CD8-positive, alpha-beta memory T cell (primary cell): ENCODE measurements at places on chromosomes 6 and 20. TPM values are rescaled to one million over a fixed set of nuclear protein-coding genes. Genes with fewer than 3 reads are reported as not detected.

- H3K4me1 ChIP-seq, result peaks cover 19% of the 10 kb centered on the region
- peak overlapping the region; percentile 98 for H3K4me3 ChIP-seq
- H3K36me3 ChIP-seq, result no peaks in the 10 kb centered on the region
Measured at GRCh38 chr6:34791164-34791700, 651 bp upstream of the BLTP3A start.

DNA sequence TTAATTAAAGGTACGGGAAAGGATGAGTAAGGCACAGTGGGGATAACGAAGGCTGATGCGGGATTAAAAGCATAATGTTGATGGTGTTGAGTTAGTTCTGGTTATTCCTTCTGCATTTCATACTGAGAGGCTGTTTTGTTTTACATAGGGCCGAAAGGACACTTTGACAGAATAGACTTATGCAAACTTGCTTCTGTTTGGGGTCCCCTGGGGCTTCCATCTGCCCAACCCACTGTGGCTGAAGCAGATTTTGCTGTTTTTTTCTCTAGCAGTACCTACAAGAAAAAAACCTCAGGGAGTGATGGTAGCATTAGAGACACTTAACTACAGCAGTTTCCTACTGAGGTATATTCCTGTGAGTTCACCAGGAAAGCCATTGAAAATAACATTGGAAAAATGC, 136.1 kb upstream of the SUPT3H start:
- H3K4me1 ChIP-seq, result no peaks in the 10 kb centered on the region
- DNase-seq, result no peak
- H3K27ac ChIP-seq, result no peak overlapping the region
- H3K4me3 ChIP-seq, result no peak overlapping the region
- H3K27me3 ChIP-seq, result no peaks in the 10 kb centered on the region

DNA sequence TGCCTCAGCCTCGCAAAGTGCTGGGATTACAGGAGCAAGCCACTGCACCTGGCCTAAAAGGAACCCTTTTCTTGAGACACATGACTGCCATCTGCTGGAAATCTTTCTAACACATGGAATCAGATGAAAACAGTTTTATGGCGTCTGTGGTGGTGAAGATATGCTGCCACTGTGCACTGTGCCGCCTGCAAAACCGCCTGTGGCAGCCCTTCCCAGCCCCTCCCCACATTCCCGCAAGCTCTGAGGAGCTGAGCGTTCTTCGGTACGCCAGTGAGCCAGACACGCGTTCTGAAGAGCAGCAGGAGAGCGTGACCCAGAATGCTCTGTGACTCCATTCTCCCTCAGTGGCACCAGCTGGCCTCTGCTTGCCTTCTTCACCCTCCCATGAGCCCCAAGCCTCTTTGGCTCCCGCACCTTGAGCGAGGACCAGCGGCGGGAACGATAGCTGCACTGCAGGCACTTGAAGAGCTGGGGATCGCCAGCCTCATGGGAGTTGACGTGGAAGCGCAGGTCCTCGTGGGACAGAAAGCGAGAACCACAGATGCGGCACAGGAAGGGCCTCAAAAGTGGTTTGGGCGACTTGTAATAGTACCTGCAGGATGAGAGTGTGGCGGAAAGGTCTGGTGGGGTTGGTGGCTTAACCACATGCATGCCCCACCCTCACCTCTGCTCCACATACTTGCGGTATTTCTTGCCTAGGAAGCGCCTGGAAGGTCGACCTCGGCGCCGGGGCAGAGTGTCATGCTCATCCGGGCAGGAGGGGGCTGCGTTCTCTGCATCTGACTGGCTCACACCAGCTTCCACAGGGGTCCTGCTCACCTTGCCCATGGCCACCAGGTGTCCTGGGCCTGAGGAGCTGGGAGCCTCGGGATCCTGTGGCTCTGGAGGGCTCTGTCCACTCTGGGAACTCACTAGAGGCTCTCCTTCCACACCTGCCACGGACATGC, 8.7 kb downstream of the ZNF335 start:
- H3K27me3 ChIP-seq, result no peaks in the 10 kb centered on the region
- H3K36me3 ChIP-seq, result peaks cover 65% of the 10 kb centered on the region
- no peak for DNase-seq
- no peak overlapping the region for H3K27ac ChIP-seq
- no peak overlapping the region for H3K4me3 ChIP-seq

DNA sequence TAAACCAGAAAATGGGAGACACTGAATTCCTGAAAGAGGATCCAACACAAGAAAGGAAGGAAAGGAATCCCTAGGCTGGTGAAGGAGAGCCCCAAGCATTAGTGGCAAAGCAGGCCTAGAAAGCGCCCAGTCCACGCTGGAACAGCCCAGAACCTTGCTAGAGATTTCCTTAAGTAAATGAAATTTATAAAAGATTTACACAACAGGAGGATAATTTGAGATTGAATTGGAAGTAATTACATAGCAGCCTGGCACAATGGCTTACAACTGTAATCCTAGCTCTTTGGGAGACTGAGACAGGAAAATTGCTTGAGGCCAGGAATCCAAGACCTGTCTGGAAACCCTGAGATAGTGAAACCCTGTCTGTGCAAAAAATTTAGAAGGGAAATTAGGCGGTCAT, 26.8 kb upstream of the C20orf144 start:
- H3K27me3 ChIP-seq, result no peaks in the 10 kb centered on the region
- H3K4me1 ChIP-seq, result no peaks in the 10 kb centered on the region
- no peak overlapping the region for H3K4me3 ChIP-seq
- no peak for DNase-seq
- H3K27ac ChIP-seq, result no peak overlapping the region
- peaks cover 28% of the 10 kb centered on the region for H3K36me3 ChIP-seq

- H3K27me3 ChIP-seq, result no peaks in the 10 kb centered on the region
- no peak for DNase-seq
- H3K4me1 ChIP-seq, result peaks cover 5% of the 10 kb centered on the region
- no peak overlapping the region for H3K4me3 ChIP-seq
- no peaks in the 10 kb centered on the region for H3K36me3 ChIP-seq
Measured at GRCh38 chr20:33099843-33100538, 20.5 kb downstream of the BPIFB4 start.

DNA sequence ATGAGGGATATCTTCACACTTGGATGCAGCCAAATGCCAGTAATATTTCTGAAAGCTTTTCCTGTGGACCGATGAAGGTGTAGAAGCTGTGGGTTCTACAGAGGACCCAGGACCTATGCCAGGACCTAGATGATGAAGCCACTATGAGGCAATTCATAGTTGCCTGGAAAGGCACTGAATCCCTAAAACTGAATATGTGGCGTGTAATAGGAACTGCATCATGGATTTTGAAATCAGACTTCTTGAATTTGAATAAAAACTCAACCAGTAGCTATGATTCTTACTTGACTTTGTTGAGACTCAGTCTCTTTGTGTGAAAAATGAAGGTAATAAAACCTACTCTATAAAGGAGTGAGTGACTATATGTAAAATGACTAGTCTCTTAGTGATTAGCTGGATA, 89.9 kb upstream of the SGK1 start:
- no peaks in the 10 kb centered on the region for H3K4me1 ChIP-seq
- H3K36me3 ChIP-seq, result no peaks in the 10 kb centered on the region
- no peak overlapping the region for H3K27ac ChIP-seq
- H3K27me3 ChIP-seq, result no peaks in the 10 kb centered on the region
- H3K4me3 ChIP-seq, result no peak overlapping the region

DNA sequence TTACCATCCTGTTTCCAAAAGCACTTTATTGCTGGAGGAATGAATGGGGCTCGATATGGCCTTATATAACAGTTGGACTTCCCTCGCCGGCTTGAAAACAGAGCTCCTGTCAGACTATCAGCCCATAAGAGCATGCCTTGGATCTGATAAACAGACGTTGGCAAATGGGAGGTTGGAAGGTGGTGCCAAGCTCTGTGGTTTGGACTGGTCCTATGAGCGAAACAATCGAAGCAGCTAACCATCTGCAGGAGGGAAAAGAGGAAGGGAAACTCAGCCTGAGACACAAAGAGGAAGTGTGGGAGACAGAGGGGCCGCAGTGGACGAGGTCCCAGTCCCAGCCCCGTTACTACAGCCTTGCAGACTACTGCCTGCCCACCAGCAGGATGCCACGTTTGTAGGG, 92.9 kb downstream of the TFAP2C start:
- DNase-seq, result no peak
- H3K4me3 ChIP-seq, result no peak overlapping the region
- H3K27me3 ChIP-seq, result no peaks in the 10 kb centered on the region
- no peak overlapping the region for H3K27ac ChIP-seq
- H3K4me1 ChIP-seq, result no peaks in the 10 kb centered on the region

DNA sequence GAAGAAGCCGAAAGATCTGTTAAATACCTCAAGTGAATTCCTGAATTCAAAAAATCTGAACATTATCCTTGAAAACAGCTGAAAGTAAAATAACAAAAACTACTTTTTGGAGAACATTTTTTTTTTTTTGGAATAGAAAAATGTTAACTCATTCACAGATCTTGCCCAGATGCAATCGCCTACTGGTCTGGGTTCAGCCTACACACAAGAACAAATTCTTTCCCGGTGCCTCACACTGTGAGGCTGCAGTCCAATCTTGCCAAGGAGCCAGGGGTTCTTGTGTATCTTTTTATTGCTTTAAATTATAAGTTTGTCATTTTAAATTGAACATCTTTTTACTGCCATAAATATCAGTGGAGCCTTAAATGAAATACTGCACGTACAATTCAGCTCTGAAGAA, 41.2 kb upstream of the TMEM200A start:
- no peak overlapping the region for H3K27ac ChIP-seq
- no peaks in the 10 kb centered on the region for H3K4me1 ChIP-seq
- no peak for DNase-seq
- H3K36me3 ChIP-seq, result no peaks in the 10 kb centered on the region

DNA sequence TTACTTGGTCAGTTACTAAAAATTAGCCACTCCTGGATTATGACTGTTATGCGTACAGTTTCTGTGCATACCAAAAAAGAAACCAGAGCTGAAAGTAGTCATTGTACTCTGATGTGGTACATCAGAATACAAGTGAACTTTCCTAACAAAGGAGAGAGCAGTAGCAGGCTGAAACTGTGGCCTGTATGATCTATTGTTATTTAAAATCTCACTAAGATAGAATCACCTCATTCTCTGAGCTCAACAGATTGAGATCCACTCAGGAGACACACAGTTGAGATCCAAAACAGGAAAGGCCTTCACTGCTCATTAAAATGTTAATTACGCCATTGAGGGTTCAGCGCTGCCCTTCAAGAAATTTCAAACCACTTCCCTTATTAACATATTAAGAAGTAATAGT, 576.4 kb downstream of the LMBRD1 start:
- H3K4me1 ChIP-seq, result no peaks in the 10 kb centered on the region
- no peak for DNase-seq
- H3K4me3 ChIP-seq, result no peak overlapping the region
- no peaks in the 10 kb centered on the region for H3K27me3 ChIP-seq
- no peak overlapping the region for H3K27ac ChIP-seq

The FAM83B gene
- not detected for polyA plus RNA-seq

The RCAN2 gene
- 0.82 TPM for polyA plus RNA-seq

The FAM83C gene
- polyA plus RNA-seq, result not detected

The FAM209B gene
- 0.61 TPM for polyA plus RNA-seq

The MYCT1 gene
- not detected for polyA plus RNA-seq

The C20orf144 gene
- not detected for polyA plus RNA-seq

The PAX1 gene
- polyA plus RNA-seq, result not detected
